NT2/D1 (cell line): ENCODE measurements at places on chromosomes 1 and 21.

GRCh38 chr1:50237056-50237455 lies 128.3 kb downstream of the ELAVL4 start:
- no peak for DNase-seq

DNA sequence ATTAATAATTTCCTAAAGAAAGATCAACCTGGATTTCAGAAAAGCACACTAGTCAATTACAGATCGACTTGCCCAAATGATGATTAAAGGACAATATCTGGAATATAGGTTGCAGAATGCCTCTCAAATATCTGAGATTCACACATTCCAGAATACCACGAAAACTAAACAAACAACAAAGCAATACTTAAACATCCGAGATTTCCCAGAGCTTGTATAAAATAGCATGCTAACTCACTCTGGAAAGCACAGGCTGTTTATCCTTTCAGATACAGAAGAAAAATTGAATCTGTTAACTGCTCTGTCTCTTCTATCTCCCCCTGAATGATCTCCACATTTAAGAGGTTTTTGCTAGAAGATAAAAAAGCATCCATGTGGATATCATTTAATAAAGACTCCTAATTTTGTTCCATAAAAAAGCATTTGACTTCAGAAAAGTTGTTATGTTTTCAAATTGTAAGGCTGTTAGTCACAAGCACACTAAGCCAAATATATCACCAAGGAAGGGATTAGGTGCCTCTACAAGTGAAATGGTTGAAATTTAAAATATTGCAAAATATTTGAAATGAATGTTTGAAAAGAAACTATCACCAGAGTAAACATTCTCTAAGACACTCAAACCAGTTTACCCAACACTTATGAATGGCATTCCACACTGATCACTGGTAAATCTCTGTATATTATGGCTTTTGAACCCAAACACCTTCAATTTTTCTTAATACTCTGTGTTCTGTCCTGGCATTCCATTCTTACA lies 865.1 kb upstream of the ADAMTS5 start:
- no peak for DNase-seq

GRCh38 chr1:25608488-25609178 lies 8.0 kb upstream of the MAN1C1 start:
- peak; percentile 85 for DNase-seq

DNA sequence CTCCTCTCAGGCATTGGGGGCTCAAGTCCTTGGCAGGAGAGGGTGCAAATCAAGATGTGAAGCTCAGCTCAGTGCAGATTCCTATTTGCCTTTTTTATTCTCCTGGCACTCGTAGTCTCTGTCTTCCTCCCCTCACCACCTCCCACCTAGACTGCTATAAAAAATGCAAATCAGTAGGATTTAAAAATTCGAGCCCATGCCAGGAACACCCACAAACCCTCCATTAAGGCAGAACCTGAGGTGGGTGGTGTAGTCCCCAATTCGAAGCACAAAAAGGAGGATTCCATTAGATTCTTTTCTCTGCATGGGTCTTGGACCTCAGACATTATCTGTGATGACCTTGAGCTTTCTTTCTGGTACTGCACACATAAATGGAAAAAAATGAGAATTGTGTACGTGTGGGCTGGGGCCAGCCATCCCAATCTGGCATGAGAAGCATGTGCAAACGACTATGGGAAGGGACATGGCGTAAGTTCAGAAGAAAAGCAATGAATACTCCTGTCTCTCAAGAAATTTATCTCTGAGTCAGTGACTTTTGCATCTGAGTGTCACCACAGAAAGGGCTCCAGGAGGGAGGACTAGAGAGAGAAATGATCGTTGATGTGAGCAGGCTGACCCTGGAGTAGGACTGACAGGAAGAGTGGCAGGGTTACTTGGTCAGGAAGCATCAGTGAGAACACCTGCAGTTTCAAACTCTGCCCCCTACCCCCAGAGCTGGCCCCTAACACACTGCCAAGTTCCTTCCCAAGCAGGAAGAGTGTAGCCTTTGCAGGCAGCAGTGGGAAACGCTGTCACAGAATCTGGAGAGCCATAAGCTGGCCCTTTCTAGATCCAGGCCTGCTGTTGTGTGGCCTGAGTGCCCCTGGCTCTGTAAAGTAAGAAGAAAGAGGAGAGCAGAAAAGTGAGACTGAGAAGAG lies 1.7 kb downstream of the INKA2 start:
- no peak for DNase-seq

DNA sequence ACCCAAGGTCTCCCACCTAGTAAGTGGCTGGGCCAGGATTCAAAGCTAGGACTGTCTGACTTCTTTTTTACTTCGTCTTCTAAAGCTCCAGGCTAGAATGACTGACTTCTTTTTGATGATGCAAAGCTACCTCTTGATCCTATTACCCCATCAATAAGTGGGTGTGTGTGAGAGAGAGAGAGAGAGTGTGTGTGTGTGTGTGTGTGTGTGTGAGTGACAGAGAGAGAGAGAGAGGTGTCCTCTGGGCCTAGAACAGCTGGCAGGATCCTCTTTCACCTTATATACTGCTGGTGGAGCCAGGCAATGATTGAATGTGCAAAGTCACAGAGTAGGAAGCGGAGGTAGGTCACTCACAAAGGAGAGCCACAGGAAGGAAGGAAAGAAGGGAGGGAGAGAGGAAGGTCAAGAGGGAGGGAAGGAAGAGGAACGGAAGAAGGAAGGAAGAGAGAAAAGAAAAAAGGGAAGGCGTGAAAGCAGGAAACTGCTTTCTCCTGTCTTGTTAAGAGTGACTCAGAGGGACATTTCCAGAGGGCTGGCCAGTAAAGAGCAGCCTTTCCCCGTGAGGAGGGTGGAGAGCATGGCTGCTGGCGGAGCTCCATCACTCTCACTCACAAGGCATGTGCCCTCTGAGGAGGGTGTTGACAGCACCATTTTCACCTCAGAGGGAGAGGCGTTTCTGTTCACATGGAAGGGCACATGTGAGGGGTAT lies 68.9 kb downstream of the CDC7 start:
- DNase-seq, result no peak

DNA sequence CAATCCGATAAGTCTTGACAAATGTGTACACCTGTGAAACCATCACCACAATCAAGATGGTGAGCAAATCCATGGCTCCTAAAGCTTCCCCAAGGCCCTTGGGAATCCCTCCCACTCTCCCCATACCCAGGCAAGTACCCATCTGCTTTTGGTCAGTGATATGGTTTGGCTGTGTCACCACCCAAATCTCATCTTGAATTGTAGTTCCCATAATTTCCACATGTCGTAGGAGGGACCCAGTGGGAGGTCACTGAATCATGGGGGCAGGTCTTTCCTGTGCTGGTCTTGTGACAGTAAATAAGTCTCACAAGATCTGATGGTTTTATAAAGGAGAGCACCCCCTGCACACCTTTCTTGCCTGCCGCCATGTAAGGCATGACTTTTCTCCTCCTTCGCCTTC lies 14.6 kb upstream of the GUCA2B start:
- DNase-seq, result no peak

DNA sequence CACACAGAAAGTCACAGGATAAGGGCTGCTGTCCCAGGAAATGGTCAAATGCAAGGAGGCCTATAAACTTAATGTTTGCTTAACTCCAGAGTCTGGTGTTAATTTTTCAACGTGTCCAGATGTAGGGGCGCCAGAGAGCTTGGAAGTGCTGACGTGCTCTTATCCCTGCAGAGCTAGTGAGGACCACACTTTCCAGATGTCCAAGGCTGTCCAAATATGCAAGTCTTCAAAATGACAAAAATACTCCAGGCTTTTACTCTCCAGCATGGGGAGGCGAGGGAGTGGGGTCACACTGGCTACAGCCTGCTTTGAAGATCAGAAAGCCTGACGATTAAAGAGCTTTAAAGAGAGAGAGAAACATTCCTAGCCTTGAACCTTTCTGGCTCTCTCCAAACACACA lies 57.6 kb downstream of the ABCA4 start:
- no peak for DNase-seq

- DNase-seq, result no peak
Observed at GRCh38 chr1:235336903-235337302, 8.5 kb downstream of the GGPS1 start.
